ENCODE measurements at places on chromosomes 7 and 10.

DNA sequence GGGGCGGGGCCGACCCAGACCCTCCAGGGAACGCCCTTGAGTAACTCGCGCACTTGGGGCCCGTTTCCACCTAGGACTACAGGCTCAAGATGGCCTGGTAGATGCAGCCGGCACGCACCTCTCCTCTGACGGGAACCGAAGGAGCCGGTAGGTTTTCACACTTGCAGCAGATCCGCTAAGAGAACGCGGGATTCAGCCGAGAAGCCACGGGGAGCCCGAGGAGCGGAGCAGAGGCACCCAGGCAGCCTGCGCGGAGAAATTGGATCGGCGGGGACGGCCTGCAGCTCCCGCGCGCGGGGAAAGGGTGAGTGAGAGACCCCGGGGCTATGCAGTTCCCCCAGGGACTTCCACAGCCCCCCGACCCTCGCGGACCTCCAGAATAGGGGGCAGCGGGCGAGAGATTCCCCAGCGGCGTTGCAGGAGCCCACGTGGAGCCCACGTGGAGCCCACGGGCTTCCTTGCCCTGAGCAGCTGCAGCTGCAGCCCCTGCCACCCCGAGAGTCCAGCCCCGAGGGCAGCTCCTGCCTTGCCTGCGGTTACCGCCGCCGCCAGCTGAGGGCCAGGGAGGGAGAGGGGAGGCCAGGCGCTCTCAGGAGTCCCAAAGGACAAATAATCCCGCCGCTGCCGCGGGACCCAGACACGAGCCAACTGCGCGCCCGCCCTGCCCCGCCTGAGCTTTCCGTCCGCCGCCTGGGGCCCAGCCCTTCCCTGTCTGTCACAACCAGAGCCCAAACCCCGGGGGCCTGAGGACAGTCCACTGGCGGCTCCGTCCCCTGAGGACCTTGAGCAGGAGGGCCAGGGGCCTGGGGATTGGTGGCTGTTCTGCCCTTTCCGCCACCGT lies 13.1 kb downstream of the IFT22 start:
- DNase-seq: no peak

- no peak for DNase-seq
These were observed 536.1 kb downstream of the LRMDA start for GRCh38 chr10:75967491-75967890.

- peak; percentile 82 for DNase-seq
These were observed 3.2 kb upstream of the LAT2 start for GRCh38 chr7:74206589-74207120.

- no peak for DNase-seq
These were observed 66.7 kb downstream of the PDGFA start for GRCh38 chr7:452791-453455.

DNA sequence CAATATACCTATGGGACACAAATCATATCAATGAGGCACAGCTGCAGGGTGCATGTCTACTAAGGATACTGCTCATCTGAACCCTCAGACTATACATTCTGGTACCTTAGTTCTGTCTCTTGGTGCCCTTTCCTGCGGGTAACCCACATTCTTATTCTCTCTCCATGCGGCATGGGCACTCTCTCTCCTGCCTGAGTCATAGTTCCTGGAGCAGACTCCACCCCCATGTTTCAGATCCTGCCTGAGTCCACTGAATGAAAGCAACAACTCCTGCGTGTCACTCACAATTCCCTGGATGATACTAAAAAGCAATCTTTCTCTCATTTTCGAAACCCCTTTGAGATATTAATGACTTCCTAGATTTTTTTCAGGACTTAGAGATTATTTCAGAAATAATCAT lies 653.1 kb upstream of the C7orf33 start:
- DNase-seq: no peak

DNA sequence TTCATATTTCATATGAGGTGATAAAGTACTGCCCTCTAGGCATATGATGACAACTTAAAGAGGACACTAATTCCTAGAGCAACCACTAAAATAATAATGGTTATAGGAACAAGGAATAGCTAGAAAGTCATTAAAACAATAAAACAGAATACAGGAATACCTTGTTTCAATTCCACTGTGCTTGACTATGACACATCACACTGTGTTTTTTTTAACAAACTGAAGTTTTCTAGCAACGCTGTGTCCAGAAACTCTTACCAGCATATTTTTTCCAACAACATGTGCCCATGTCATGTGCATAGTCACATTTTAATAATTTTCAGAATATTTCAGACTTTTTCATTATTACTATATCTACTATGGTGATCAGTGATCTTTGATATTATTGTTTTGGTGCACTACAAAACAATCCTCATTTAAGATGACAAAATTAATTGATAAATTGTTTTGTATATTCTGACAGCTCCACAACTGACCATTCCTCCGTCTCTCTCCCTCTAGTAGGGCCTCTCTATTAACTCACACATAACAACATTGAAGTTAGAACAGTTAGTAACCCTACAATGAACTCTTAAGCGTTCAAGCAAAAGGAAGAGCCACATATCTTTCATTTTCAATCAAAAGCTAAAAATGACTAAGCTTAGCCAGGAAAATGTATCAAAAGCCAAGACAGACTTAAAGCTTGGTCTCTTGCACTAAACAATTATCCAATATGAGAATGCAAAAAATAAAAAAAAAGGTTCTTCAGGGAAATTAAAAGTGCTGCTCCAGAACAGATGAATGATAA lies 85.8 kb downstream of the SNX13 start:
- DNase-seq: no peak

DNA sequence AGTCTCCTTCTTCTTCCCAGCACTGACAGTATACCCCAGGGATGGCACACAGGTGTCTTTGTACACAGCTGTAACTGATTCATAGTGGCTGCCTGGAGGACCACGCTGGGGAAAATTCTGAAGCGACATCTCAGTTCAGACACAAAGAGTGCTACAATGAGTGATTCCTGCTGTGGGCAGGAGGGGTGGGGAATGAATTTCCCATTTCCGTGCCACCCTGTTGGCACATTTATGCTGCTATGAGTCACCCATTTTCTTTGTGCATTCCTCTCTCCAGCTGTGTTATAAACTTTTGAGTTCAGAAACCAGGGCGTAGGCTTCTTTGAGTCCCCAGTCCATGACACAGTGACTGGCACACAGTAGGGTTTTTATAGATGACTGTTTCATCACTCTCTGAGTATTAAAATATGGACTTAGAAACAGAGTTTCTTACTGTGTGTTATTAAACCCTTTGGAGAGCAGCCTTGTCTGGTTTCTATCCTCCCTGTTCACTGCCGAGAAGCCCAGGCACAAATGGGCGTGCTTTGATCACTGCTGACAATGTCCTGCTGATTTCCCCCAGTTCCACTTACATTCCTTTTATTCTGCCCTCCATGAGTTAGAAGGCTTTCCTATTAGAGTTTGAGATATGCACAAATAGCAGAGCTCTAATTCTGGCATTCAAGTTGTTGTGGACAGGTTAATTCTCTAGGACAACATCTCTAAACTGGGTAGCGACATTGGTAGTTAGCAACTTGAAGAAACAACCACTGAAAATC lies 24.0 kb upstream of the NPS start:
- DNase-seq: no peak

DNA sequence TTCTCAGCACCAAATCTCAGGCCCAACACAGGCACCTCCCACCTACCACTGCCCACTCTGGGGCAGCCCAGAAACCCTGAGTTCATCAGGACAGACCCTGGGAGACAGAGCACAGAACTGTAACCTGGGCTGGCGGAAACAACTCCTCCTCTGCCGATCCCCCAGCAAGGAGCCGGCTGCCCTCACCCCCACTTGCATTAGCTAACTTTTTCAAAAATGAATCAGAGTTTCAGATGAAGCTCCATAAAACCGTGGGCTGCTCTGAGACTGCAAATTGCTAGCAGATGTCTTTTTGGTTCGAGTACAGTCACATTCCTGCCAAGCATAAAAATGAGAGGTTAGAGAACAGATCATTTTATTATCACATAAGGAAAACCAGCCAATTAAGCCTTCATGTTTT lies 93.4 kb upstream of the PARD3 start:
- no peak for DNase-seq

GRCh38 chr10:42866115-42866995 lies 83.8 kb downstream of the BMS1 start:
- DNase-seq: peak; percentile 43

DNA sequence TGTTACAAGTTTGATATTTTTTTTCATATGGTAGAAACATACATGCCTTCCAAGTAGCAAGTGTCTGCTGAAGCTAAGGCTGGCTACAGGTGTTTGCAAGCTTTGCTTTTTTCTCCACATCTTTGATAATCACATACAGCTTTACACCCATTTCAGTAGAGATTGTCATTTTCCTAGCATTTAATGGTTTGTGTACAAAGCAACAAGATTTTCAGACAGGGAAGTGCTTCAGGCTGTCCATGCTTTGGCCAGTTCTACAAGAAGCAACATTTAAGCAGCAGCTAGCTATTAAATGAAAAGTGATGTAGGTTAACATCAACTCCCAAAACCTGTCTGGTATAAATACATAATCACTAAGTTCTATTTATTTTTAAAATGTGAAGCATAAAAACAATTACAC lies 2.3 kb downstream of the HDAC9 start:
- no peak for DNase-seq

GRCh38 chr7:48421357-48421756 lies 250.1 kb downstream of the ABCA13 start:
- no peak for DNase-seq

DNA sequence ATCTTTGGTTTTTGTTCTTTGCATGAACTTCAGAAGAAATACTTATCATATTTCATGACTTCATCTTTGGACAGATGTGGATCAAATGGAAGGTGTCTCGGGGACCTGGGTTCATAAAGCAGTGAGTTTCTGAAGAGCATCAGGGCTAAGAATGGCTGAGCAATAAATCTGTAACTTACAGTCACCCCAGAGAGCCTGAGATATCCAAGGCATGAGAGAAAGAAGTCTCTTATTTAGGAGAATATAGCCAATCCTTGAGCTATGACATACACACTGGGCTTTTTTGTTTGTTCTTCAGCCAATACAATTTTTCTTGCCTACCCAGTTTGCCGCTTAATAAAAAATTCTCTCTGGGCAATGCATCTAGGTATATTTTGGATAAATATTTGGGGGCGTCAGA lies 252.6 kb upstream of the INHBA start:
- no peak for DNase-seq

DNA sequence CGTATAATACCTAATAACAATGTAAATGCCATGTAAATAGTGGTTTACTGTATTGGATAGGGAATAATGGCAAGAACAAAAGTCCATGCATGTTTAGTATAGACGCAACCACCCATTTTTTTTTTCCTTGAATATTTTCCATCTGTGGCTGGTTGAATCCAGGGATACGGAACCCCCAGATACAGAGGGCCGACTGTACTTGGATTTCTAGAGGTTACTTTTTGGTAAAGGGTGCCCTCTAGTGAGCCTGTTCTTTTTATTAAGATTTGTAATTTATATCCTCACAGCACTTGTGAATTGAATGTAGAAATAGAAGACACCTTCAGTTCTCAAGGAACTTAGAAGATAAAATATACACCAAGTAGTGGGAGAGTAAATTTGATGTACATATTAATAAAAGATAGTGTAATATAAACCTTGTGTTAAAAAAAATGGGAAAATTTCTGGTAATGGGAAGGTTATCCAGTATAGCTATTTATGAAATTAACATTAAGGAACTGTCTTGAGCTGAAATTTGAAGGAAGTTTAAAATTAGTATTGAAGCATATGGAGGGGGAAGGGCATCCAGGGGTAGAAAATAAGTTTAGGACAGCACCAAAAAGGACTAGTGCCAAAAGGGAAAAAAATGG lies 32.0 kb downstream of the EXOC6 start:
- DNase-seq: peak; percentile 51

DNA sequence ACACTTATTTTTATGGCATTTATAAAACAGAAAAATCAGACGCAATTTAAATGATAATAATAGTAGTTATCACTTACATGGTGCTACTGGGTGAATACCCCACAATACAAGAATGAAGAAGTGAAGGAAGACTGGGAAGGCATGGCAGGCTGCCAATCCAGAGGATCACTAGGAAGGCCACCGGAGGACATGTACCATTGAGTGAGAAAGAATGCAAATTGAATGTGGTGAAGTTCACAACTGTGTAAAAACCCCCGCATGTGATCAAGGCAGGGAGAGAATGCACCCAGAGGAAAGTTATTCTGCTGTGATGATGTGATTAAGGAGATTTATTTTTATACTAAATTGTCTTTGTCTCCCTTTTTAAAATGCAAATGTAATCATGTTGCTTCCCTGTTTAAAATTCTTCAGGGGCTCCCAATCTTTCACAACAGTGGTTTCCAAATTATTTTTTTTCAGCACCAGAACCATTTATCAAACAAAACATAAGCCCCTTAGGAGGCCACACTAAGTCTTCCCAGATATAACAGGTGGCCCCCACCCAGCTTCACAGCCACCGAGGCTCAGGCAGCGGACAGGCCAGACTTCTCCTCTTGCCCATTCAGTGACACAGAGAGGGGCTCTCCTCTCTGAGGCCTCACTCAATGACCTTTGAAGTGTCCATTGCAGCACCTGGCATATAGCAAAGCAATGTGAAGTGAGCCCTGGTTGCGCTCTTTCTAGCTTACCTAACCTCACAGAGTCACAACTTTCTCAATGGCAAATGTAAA lies 59.6 kb downstream of the FRMPD2 start:
- DNase-seq: no peak

DNA sequence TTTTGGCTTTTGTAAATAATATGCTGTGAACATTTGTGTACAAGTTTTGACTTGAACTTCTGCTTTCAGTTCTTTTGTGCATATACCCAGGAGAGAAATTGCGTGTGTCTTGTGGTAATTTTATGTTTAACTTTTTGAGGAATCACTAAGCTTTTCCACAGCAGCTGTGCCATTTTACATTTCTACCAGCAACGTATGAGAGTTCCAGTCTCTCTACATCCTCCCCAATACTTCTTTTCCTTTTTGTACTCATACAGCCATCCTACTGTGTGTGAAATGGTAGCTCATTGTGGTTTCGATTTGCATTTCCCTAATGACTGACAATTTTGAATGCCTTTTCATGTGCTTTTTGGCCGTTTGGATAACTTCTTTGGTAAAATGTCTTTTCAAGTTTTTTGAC lies 66.3 kb upstream of the INHBA start:
- no peak for DNase-seq

DNA sequence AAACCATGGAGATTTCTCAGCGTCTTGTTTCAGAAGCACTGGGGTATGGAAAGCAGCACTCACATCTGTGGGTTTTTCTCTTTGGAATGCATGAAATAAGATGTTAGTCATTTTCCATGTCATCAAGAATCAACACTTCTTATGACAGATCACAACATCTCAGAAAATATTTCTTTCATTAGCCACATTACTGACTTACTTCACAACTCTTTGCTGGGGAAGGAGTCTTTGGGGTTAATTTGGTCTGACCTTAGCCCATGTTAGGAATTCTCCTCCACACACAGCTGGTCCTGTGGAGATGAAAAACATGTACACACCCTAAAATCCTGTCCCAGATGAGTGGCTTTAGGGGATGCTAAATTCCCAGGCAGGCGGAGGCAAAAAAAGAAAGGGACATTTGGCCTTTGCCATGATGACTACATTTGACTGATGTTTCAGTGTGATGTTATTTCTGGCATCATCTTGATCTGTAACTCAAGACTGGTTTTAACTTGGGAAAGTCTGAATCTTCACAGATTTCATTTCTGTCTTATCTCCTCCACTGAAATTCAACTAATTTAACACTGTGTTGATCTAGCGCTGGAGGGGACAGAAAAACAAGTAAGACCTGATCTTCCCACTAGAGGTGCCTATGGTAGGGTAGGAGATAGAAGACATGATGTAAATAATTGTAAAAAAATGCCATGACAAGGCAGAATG lies 363.2 kb downstream of the PRPF18 start:
- peak; percentile 21 for DNase-seq
